ENCODE measurements at places on chromosomes 16 and 17. TPM values are rescaled to one million over a fixed set of nuclear protein-coding genes. Genes with fewer than 3 reads are reported as not detected.

Gene MT1M
- 40.3 TPM for total RNA-seq

Gene FN3K
- total RNA-seq = 27.4 TPM

Gene PDE6G
- total RNA-seq = 1.0 TPM

Gene PSME3
- 89.4 TPM for total RNA-seq

Gene CAVIN1
- total RNA-seq = 342 TPM

GRCh38 chr17:17177176-17177575 lies 29.0 kb downstream of the PLD6 start:
- H3K36me3 ChIP-seq = peaks cover 98% of the 10 kb centered on the region
- no peaks in the 10 kb centered on the region for H3K27me3 ChIP-seq
- H3K4me1 ChIP-seq = peaks cover 16% of the 10 kb centered on the region
- no peak overlapping the region for H3K27ac ChIP-seq
- DNase-seq = no peak

DNA sequence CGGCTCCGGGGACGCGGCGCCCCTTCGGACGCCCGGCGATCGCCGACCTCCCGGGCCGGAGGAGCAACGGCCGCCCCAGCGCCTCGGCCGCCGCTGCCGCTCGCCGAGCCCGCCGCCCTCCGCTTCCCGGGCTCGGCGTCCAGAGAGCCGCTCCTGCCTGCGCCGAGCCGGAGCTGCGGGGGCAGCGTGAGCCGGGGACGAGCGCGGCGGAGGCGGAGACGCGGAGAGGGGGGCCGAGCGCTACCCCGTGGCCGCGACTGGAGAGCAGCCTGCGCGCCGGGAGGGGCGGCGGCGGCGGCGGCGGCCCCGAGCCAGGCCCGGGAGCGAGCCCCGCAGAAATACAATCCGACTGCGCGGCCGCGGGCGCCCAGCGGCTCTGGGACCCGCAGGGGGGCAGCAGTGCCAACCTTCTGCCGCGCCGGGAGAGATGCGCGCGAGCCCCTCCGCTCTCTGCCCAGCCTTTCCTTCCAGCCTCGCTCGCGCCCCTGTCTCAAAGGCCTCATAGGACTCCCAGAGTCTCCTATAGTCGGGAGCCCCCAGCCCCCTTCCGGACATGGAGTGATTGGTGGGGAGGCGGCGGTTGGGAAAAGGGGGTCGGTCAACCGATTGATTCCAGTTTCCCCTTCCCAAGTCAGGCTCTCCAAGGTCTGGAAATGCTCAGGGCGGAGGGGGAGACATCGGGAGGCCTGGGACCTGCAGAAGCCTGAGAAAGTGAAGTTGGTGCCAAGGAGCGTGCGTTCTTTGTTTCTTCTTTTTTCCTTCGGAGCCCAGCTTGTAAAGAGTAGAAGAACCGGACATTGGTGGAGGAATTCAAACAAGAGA lies 1.0 kb upstream of the SDK2 start:
- peaks cover 18% of the 10 kb centered on the region for H3K4me1 ChIP-seq
- no peak overlapping the region for H3K27ac ChIP-seq
- H3K27me3 ChIP-seq = peaks cover 70% of the 10 kb centered on the region

DNA sequence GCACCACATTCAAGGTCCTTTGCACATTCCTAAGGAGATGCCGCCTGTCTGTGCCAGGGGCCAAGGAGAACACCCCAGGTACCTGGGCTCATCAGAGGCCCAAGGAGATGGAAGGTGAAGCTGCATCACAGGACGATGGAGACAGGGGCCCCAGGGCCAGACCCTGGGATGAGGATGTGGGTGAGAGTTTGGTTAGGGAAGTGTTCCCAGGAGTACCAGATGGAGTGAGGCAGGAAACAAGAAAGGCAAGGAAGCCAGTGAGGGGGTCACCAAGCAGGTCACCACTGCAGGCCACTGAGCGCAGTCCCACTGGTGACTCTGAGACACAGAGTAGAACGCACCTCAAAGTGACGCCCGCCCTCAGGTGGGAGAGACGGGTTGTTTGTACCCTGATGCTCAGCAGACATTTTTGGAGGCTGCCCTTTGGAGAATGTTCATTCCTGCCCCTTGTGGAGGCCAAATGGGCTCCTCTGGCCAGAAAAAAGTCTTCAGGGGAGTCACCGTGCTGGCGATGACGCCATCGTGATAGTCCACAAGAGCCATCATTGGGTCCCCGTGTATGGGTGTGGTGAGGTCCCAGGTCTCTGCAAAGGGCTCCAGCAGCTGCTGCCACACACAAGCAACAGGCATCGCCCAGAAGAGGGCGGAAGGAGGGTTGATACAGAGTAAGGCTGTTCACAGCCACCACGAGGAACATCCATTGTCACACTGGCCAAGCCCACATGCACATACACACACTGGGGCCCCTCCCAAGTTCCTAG lies 57.5 kb downstream of the BEAN1 start:
- no peaks in the 10 kb centered on the region for H3K36me3 ChIP-seq
- no peak overlapping the region for H3K27ac ChIP-seq
- H3K4me3 ChIP-seq = no peak overlapping the region

GRCh38 chr17:29567554-29568330 lies 759 bp upstream of the TP53I13 start:
- peak; percentile 90 for DNase-seq
- H3K4me1 ChIP-seq = peaks cover 35% of the 10 kb centered on the region
- peaks cover 2% of the 10 kb centered on the region for H3K36me3 ChIP-seq
- H3K4me3 ChIP-seq = peak overlapping the region; percentile 76

DNA sequence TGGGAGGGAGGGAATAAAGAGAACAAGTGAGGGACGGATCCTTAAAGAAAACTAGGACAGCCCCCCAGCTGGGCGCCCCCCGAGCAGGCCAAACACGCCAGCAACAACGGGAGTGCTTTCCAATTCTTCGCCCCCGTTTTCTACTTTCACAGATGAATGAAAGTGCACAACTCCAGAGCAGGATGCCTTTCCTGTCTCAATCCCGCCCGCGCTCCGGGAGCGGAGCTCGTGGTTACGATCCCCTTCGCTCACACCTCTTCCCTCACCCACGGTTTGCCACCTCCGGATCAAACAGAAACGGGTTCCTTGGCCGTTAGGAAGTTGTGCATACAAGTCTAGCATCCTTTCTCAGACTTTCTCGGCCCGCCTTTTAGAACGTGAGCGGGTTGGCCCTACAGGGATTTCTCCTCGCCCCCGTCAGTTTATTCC lies 680 bp downstream of the SKA2 start:
- H3K4me1 ChIP-seq = peaks cover 5% of the 10 kb centered on the region
- peak; percentile 71 for DNase-seq
- no peaks in the 10 kb centered on the region for H3K27me3 ChIP-seq
- peak overlapping the region; percentile 85 for H3K27ac ChIP-seq
- peak overlapping the region; percentile 69 for H3K4me3 ChIP-seq

DNA sequence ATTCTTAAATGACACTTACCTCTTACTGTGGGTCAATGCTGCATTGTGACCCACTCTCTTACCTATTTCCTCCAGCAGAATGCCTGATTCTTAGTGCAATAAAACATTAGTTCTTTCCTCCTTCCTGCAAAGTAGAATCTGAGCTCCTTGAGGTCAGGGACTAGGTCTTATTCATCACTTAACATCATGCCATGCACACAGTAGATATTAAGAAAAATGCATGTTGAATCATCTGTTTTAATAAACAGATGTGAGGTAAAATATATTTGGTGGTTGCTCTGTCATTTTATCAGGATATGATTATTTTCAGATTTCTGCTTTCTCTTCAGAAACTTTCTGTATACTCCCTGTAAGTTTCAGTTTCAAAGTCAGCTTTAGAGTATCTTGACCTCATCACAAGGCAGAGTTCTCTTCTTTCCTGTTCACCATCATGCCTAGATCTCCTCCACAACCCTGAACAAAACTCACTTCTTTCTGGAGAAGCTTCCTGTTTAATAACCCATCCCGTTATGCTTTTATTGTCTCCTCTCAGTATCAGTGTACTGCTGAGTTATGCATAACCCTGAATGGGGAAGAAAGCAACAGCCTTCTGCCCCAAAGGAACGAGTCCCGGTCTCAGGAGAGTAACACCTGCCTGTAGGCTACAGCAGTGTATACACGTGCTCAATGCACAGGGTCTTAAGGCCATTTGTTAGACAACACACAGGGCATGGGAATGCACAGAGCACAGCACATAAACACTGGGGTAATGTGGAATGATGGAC lies 30.3 kb upstream of the SUPT4H1 start:
- H3K4me3 ChIP-seq = no peak overlapping the region
- no peaks in the 10 kb centered on the region for H3K36me3 ChIP-seq
- no peaks in the 10 kb centered on the region for H3K27me3 ChIP-seq
- DNase-seq = no peak
- H3K27ac ChIP-seq = peak overlapping the region; percentile 49

DNA sequence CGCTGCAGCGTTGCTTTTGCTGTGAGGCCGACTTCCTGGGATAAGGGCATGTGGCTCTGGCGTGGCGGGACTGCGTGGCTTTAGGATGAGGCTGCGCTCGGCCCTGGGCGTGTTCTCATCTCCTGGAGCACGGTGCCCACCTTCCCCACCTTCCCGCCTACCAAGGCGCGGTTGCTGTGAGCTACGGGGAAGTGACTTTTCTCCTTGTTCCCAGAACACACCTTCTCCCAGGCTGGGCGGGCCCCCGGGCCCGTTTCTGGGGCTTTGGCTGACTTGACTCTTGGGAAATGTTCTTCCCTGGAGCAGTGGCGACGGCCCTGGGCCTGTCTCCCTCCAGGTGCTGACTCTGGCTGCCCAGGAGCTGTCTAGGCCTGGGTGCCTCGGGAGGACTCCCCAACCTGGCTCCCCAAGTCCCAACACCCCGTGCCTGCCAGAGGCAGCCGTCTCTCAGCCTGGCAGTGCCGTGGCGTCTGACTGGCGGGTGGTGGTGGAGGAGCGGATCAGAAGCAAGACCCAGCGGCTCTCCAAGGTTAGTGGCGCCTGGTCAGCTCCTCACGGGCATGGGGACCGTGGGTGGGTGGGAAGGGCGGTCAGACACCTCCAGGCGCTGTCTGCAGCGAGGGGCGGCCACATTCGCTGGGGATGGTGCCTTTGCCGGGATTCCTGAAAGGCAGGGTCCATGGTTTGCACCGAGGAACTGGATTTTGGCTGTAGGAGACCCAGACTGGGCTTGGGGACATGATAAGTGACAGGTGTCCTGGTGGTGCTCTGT lies 12.1 kb downstream of the TELO2 start:
- H3K4me1 ChIP-seq = peaks cover under 1% of the 10 kb centered on the region
- peak; percentile 59 for DNase-seq
- no peak overlapping the region for H3K27ac ChIP-seq

Data from upper lobe of right lung (tissue), 1 donor.